ENCODE measurements at places on chromosomes 1 and 21.

DNA sequence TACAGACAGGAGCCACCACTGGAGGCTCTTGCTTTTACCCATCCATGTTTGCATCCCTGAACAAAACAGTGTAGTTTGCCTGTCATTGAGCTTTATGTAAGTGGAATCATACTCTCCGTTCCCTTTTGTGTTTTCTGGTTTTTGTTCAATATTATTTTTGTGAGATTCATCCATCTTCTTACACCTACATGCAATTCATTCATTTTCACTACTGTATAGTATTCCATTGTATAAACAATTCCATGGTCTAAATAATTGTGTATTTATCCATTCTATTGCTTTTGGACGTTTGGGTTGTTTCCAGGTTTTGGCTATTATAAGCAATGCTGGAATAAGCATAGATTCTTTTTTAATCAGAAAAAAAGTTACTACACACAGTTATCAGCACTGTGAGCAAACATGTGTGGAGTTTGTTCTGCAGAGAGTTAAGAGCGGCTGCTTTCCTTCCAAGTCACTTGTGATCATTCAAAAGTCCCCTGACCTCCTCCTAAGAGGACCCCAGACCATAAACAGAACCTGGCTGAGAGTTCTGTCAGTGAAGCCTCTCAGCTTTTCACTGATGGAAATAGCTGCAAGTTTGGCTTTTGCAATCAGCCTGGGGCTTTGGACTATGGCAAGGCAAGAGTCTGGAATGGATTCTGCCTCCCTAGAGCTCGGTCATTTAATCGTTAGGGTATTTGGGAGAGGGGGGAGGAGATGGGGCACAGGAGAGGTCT lies 5.1 kb upstream of the GPR157 start:
- no peak for DNase-seq

- no peak for DNase-seq
Measured at GRCh38 chr1:110749960-110750359, 75.2 kb upstream of the KCNA3 start.

DNA sequence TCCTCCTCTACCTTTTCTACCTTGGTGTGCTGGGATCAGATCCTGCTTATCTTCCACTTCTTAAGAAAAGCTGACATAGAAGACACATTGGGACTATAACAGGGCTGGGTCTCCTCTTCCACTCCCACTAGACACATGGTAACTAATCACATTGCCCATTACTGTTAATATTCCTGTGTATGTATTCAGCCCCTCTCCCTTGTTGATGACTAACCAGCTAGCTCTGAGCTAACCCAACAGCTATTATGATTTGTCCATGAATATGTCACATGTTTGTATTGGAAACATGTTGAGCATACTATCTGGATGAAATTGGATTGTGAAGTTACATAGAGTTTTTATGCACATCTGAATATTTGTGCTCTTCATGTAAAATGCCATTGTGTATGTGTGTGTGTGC lies 52.9 kb downstream of the MPZL1 start:
- no peak for DNase-seq

- no peak for DNase-seq
Measured at GRCh38 chr1:90371448-90371813, 345.7 kb downstream of the BARHL2 start.

DNA sequence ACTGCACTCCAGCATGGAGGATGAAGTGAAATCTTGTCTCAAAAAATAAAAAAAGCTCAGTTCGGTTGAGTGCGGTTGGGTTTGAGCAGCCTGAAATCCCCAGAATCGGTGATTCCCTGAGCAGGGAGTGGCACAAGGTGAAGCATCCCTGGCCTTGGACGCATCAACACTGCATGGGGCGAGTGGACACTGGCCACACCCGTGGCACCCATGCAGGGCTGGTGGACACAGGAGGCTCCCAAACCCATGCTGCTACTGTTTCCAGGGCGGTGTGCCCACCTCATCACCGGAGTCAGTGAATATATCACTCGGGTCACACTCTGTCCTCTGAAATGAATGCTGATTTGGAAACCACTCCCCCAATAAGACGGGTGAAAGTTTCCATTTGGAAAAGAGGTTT lies 53.4 kb upstream of the ACTRT2 start:
- no peak for DNase-seq

DNA sequence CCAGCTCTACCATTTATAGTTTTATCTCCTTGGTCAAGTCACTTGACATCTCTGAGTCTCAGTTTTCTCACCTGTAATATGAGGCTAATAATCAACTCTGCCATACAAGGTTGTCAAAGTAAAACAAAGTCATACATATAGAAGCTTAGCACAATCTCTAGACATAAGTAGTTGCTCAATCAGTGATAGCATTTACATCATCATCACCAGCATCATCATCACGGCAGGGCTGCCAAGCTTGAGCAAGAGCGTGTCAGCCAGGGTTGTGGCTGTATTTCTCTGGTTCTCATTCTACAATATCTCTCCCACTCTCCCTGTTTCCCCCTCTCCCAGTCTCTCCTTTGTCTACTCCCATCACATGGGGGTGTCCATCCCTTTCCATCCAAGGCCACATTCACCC lies 41.7 kb upstream of the COA6 start:
- DNase-seq: no peak

- DNase-seq: no peak
Measured at GRCh38 chr1:171188388-171189266, 3.5 kb downstream of the FMO2 start.

DNA sequence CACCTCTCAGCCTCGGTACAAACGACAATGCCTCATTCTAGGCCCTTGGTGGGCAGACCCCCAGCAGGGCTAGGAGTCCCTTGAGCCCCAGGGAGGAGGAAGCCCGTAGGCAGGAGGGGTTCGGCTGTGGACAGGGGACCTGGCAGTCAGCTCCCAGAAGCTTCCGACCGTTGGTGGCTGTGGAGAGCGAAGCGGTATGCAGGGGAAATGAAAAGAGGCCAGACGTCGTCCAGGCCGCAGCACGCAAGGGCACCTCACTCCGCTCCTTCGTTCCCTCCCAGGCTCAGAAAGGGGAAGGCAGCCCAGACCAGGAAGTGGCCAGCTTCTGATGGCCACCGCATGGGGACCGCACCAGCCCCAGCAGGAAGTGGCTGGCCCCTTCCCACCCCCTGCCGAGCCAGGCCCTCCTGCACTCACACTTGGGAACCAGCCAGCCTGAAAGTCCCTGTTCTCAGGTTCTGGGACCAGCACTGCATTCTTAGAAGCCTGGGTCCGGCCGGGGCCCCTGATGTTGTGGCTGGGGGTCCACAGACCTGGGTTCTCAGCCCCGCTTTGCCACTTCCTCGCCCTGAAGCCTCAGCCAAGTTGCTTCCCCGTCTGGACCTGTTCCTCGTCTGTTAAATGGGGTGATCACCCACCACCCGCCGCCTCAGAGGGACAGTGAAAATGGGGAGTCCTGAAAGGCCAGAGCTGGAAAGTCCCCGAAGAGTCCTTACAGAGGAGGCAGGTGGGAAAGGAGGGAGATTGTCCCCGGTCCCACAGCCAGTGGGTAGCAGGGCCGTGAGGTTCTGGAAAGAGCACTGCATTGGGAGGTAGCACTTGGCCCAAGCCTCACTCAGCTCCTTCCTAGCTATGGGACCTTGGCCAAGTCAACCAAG lies 104.0 kb upstream of the RUNX3 start:
- peak; percentile 56 for DNase-seq

DNA sequence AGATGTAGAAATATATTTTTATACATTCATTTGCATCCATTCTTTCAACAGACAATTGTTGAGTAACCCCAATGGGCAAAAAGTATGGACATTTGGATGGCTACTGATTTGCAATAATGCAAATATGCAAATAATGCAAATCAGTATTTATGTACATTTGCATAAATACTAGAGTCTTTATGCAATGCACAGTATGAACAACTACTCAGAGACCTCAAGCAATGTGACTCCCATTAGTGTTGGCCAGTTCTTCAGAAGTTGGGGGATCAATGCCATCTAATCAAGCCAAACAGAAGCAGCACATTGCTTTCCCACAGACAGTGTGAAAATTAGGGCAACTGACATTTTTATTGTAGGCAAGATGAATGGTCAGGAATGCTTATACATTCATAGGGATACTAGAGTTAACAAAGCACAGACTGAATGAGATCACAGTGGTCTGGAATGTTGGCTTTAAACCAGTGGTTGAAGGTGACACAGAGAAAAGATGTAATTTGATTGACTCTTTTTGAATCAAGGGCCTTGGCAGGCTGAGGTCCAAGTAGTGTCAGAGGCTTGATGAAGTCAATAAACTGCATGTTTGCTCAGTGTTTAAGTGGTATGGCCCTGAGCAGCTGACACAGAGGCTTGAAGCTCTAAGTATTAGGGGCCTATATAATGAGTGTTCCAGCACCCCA lies 256.6 kb downstream of the CTH start:
- DNase-seq: no peak

DNA sequence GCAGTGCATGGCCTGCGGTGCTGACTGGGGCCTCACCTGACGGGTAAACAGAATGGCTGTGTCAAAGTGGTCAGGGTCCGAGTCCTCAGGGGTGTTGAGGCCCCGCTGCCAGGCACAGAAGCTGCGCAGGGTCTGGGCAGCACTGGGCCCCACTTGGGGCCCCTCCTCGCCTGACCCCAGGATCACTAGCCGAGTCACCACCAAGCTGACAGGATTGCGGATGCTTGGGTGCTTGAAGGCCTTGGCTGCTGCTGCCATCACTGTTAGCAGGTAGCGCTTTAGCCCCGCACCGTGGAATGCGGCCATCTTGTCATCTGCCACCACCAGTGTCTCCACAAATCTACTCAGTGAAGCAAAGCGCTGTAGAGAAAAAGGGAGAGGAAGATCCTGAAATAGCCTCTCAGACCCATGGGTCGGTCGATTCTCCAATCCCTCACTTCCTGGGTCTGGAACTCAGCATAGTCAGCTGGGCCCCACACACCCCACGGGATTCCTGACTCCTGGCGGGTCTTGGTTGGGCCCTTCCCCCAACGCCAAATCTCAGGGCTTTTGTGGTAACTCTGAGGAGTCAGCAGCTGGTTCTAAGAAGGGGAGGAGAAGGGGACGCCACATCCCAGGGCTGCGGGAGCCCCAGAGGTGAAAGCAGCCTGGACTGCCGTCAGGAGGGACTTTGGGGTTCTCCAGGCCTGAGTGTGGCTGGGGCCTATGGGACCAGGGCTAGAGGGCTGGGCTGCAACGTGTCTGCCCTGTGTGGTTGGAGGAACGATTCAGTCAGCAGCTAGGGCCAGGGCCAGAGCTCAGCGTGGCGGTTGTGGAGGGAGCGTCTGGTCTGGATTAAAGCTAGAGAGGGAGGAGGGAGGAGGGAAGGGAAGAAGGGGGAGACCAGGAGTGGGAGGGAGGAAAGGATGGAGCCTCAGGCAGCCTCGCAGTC lies 2.1 kb downstream of the ADAMTS4 start:
- peak; percentile 89 for DNase-seq

DNA sequence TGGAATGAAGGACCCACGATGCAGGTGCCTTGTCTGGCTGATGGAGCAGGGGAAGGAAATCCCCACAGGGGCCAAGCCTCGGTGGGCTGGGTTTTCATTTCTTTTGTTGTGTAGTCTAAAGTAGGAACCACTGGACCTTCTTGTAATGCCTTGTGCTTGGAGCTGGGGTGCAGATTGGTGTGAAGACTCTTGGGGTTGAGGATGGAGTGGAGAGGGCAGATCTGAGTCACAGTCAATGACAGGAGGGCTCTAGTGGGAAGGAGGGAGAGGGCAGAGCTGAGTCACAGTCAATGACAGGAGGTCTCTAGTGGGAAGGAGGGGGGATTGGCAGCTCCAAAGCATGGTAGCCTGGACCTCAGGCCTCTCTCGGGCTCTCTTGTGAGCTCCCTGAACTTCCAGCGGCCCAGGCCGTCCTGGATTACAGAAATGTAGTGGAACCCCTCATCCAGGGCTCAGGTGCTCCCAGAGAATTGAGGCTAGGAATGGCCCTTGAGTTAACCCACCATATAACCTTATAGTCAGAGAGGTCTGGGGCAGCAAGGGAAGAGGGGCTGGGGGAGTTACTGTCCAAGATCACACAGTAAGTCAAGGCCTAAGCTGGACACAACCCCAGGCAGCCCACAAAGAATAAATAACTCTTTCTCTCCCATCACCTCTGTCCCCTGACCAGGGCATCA lies 313.8 kb downstream of the MATN1 start:
- DNase-seq: no peak

GRCh38 chr1:69814926-69815325 lies 247.2 kb downstream of the LRRC7 start:
- DNase-seq: no peak

DNA sequence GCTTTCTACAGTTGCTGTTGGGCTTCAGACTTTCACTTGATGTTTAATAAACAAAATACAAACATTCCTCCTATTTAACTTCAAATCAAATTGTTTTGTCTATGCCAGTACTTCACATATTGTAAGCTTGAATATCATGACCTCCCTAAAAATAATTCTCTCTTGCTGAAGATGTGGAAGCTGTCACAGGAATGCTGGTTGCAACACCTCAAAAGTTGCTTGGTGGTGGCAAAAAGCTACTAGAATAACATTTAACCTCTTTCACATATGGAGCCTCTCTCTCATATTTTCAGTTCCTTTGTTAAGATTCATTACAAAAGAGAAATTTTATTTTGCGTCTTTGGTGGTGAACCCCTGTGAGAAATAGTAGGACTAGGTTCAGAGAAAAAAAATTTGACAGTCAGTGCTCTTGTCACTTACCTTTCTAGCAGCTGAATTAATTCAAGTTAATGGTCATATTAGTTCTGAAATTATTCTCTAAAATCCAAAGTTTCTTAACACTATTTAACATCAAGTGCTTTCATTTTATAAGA lies 25.5 kb upstream of the F13B start:
- DNase-seq: no peak

GRCh38 chr1:83574791-83575190 lies 424.1 kb downstream of the TTLL7 start:
- no peak for DNase-seq

GRCh38 chr1:88946861-88947260 lies 45.6 kb downstream of the KYAT3 start:
- no peak for DNase-seq

DNA sequence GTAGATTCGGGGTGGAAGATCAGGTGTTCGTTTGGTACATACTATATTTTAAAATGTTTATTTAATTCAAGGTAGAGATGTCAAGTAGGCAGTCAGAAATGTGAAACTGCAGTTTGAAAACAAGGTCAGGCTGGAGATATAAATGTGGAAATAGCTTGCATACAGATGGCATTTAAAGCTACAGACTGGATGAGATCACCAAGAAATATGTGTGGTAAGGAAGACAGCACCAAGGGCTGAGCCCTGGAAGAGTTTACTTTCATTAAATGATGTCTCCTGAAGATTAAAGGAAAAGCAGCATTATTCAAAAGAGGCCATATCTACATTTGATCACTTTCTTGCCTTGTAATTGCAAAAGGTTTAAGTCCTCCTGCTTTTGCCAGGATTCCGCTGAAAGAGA lies 271.3 kb downstream of the PTBP2 start:
- no peak for DNase-seq

- no peak for DNase-seq
Measured at GRCh38 chr21:28962465-28962864, 30.2 kb downstream of the LTN1 start.

- DNase-seq: peak; percentile 34
Measured at GRCh38 chr1:43067977-43068751, 103.9 kb downstream of the EBNA1BP2 start.
